ENCODE measurements at places on chromosomes 11 and 22.

DNA sequence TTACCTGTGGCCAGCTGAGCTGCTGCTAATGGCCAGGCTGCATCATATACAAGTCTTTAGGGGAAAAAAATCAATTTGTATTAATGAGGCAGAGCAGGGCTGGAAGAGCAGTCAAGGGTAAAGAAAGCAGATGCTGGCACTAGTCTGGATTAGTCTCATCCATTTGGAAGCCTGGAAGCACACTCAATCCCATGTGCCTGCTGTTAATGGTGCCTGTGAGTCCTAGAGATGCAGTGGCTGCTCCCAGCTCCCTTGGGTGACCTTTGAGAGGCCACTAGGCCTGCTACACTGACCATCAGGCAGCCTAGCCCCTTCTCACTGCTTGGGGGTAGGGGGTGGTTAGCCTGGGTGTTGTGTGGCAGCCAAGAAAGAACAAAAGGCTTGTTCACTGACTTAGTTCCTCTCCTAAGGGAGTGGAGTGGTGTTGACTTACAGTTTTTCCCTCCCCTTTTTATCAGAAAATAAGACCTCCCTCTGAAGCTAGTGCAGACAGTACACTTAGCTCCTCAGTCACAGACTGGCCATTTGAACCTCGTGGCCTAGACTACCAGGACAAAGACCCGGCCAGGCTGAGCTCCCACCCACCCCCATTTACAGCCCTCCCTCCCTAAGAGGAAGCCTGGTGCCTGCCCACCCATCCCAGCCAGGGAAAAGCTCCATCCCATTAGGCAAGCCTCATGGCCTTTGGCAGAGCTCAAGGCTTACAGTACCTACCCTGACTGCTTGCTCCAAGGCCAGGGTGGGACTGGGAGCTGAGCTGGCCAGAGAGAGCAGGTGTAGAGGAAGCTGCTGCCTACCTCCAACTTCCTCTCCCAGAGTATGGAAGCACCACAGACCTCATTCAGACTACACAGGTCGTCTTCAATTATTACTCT is 7.8 kb downstream of the PIK3IP1 start:
- no peak for DNase-seq

DNA sequence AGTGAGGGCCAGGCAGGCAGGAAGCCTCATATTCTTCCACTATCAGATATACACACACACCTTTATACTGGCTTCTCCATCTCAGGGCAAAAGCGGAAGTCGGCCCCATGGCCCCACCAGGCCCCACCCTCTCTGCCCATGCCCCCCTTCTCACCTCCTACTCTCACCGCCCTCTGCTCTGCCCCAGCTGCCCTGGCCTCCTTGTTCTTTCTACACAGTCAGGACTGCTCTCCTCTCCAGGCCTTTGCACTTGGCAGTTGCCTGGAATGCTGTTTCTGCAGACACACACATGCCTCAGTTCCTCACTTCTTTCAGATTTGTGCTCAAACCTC is 25.3 kb downstream of the OTOG start:
- DNase-seq, result no peak

DNA sequence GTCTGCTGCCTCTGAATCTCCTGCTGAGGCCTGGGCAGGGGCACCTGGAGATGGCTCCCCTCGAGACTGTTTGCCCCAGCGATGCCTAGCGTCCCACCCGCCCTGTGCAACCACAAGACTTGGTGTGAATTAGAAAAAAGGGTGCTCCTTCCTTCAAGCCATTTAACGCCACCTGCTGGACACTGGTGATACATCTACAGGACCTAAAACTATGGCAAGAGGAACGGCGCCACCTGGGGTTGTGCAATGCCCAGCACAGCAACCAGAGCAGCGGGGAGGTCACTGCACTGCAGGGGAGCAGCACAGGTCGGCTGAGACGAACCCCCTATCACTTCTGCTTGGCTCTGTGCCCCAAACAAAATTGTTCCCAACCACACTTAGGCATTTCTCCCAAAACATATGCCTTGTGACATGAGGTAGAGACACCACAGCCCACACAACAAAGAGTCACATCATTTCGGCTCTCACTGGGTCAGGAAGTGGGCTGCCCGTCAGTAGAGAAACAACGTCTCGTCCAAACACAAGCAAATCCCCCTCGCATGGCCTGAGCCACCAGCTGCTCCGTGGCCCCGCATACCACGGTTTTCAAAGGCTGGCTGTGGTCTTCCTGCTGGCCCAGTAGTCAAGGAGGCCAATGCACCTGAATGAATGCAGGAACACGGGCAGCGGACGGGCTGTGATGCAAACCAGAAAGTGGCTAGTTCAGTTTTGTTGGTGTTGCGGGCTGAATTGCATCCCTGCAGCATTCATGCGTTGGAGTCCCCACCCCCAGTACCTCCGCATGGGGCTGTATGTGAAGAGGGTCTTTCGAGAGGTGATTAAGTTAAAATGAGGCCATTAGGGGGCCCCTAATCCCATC is 171.9 kb downstream of the SHANK2 start:
- DNase-seq, result peak; percentile 66

GRCh38 chr11:19740586-19740985 is 27.9 kb downstream of the NAV2 start:
- DNase-seq, result no peak

DNA sequence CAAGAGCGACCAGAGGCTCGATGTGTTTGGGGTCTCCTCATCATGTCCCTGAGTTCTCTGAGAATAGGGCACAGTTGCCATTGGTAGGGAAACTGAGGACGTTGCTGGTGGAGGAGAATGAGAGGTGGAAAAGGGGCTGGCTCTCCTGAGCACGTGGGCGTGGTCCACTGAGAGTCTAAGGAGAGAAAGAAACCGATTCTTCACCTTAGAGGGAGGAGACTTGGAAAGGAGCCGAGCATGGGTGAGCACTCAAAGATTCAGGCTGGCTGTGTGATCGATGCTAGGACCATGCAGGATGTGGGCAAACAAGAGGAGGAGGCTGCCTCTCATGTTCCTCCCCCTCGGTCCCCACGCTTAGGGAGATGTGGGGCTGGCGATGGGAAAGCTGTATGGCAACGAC is 19.8 kb upstream of the TLCD5 start:
- no peak for DNase-seq

- no peak for DNase-seq
Observed at GRCh38 chr11:78145511-78146025, 6.1 kb upstream of the ALG8 start.

DNA sequence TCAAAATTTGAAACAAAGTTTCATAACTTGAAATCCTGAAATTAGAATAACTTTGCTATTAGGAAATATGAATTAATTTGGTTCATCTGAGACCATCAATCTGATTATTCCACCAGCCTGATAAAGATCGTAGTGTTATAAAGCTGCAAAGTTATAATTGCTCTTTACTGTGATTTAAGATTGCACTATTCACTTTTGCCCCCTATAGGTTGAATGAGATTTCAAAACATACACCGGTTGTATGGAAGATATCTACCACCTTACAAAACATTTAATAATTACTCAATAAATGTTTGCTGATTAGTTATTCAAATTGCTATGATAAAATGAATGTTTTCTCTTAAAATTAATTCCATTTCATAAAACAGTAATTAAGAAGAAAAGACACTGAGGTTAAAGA is 26.1 kb downstream of the APIP start:
- DNase-seq, result peak; percentile 10

GRCh38 chr11:18490736-18491485 is 35.3 kb downstream of the LDHAL6A start:
- no peak for DNase-seq

- peak; percentile 76 for DNase-seq
Observed at GRCh38 chr11:64233913-64234586, at the start of gene VEGFB. Gene VEGFB (plus strand): TSS chr11:64234584. CDS start chr11:64234834, 250 bp downstream.

DNA sequence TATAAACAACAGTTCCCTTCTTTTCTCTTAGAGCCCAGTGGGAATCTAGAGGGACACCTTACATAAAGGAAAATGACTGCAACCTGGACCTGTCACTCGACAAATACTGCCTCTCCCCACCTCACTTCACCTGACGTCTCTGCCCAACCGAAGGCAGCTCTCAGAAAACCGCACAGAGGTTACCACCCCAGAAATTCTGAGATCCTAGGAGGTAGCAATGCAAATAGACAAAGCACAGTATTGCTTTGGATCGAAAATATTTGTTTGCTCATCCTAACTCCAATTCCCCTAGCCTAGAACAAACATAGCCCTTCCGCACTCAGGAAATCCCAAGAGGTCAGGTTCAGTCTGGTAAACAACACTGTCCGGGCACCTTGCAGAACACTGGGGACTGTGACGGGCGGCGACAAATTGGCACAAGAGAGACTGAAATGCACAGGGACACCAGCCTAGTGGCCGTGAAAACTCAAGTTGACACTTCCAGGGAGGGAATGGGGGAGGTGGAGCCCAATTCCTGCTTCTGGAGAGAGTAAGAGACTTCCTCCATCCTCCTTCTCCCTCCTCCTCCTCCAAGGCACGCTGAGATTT is 420 bp upstream of the TRIM44 start:
- DNase-seq, result no peak

GRCh38 chr11:68337399-68337835 is 25.0 kb downstream of the LRP5 start:
- no peak for DNase-seq

DNA sequence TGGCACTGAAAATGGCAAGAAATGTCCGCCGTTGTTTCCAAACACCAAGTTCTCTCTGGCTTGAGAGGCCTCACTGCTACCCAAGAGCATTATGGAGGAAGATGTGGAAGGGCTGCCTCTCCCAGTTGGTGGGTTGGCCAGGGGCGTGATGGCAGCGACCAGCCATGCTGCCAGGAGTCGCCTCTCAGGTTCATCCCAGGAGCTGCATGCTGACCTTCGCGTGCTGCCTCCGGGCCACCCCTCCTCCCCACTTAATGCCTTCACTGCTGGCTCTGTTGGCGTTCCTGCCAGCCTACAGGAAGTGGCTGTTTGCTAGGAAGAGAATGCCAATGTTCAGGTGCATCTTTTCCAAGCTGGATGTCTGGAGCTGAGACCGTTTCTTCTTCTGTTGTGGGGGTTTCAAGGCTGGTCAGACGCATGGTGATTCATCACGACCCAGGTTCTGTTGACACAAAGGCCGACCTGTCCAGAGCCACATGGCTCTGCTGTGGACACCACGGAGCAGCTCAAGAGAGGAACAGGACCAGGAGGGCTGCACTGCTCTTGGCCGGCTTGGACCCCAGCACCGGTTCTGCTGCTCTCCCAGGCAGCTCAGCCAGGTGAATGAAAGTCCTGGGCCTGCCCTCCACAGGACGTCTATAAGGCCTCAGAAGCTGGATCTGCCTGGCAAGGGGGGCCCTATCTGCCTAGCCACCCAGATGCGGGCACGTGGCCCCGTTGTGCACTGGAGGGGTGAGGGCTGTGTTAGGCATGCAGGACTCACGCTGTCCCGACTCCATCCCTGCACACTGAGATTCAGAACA is 25.1 kb downstream of the TBX1 start:
- no peak for DNase-seq

DNA sequence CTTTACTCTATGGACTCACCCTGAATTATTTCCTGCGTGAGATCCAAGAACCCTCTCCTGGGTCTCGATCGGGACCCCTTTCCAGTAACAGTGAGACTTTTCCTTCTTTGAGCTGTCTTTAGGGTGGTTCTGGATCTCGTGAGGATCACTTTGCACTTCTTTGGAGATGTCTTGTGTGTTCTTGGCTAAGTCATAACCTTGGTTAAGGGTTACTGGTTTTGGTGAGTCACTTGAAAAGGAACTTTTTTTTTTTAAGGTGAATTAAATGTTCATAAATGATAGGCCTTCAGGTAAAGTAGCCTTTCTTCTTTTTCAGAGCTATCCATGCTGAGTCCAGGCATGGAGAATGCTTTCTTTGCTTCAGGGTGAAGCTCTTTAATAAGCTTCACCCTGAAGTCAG is 19.4 kb upstream of the GSTP1 start:
- DNase-seq, result no peak

DNA sequence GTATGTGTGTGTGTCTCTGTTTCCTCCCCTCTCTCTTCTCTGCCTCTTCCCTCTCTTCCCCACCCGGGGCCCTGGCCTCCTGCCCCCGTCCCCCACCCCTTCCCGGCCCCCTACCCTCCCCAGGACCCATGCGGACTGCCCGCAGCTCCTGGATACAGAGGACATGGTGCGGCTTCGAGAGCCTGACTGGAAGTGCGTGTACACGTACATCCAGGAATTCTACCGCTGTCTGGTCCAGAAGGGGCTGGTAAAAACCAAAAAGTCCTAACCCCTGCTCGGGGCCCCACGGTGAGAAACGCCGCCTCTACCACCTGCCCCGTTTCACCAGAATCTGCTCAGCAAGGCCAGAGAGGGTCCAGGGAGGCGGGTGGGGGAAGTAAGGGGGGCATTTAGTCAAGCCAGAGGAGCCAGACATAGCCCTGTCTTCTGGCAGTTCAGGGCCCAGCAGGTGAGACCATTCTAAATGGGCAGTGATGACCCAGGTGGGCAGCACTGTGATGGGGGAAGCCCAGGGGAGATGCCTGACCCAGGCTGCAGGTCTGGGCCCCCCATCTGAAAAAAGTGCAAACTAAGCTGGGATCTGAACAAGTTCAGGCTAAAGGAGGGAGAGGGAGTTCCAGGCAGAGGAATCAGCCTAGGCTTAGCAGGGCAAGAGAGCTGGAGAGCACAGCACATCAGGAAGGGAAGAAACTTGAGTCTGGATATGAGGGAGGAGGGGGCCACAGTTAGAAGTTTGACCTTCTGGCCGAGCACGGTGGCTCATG is 6.4 kb downstream of the SELENOM start:
- DNase-seq, result no peak

- DNase-seq, result peak; percentile 82
Observed at GRCh38 chr11:128026596-128026995, 560.8 kb downstream of the ETS1 start.

DNA sequence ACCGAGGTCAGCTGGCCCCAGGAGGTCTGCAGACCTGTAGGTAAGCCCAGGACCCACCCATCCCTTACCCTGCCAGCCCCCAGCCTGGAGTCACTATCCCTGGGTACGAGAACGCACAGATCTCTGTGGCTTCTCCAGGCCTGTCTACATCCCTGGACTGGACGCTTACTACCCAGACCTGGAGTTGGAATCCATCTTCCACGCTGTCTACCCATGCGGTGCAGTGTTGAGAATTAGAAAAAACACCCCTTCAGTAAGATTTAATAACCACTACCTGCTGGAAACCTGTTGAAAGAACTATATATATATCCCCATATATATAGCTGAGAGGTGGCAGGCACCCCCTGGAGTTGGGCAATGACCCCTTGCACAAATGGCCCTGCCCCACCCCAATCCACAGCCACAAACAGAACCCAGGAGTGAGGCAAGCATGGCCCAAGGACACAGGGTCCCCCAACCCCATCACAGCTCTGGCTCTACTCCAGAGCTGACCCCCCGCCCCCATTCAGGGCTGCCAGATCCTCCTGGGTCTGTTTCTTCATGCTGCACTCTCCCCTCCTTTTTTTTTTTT is 17.7 kb upstream of the RGL4 start:
- DNase-seq, result no peak

Measured in astrocyte of the hippocampus (primary cell).